ENCODE measurements at places on chromosomes 7 and 10.
A peak's percentile ranks its signal among the peaks of the same experiment; 100 is the strongest.

DNA sequence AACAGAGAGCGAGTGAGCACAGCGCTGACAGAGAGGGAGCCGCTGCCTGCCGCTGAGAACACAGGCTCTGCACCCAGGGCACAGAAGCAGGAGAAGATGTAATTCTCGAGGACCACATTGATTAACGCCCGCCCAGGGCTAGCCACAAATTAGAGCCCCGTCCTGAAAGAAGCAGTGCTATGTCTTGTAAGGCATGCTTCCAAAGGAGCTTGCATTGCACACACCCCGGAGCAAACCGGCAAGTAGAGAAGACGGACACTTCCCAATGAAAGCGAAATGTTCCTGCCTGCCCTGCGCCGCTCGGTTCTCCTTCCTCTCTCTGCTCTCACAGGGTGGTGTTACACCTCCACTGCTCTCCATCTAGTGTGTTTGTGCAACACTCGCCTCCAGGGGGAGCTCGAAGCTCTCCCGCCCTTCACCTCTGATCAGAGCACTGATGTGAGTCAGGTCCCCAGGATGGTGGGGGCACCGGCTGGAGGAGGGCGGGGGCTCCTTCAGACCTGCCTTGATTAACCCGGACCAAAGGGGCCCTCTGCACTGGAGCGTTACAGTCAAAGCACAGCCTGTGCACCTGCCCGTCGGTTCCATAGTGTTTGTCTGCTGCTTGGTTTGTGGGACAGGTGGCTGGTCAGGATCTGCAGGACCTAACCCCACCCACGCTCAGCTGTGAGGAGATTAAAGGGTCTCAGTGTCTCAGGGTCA is 316.5 kb downstream of the ADARB2 start:
- DNase-seq: peak; percentile 81

GRCh38 chr10:45160271-45160670 is 155.1 kb downstream of the OR13A1 start:
- no peak for DNase-seq

GRCh38 chr10:1375346-1376170 is 319.4 kb downstream of the WDR37 start:
- no peak for DNase-seq

GRCh38 chr10:92047215-92047614 is 123.6 kb downstream of the BTAF1 start:
- no peak for DNase-seq

DNA sequence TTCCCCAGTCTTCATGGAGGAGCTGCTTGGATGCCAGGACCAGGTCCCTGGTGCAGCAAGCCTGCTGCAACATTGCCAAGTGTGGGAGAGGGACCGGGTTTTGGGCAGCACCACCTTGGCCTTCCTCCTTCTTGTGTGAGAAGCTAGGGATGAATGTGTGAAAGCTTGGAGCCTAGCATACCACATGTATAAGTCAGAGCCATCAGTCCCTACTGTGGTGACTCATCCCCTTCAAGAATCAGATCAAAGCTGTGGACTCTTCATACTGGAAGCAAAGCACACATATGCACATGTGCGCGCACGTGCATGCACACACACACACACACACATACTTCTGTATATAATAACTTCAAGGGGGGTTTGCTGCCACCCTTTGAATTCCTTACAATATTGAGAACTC is 527.8 kb downstream of the LRMDA start:
- no peak for DNase-seq

GRCh38 chr10:95782318-95782717 is 26.4 kb downstream of the ENTPD1 start:
- DNase-seq: no peak

GRCh38 chr7:90701021-90701420 is 104.9 kb downstream of the CDK14 start:
- DNase-seq: no peak

DNA sequence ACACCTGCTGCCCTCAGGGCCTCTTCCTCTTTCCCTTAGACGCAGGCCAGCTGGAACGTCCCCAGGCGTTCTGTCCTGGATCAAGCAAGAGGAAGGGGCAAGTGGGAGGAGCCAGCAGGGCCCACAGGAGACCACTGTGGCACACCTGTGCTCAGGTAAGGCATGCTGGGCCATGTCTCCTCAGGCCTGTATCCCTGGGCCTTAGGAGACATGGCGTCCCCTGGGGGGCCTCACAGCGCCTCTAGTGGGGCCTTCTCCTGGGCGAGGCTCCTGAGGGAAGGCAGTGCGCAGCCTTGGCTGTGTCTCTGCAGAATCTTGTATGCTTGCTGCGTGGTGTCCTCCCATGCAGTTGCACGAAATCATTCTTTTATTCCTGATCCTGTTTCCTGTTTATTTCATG is 31.3 kb downstream of the ZNF783 start:
- DNase-seq: no peak
